Gastroesophageal sphincter (tissue), 4 donors: ENCODE measurements at places on chromosomes 5 and 9. TPM values are rescaled to one million over a fixed set of nuclear protein-coding genes. Genes with fewer than 3 reads are reported as not detected.

Gene CARD6
- 4.8 TPM for total RNA-seq

GRCh38 chr5:118552731-118553360 is 435.5 kb downstream of the DTWD2 start:
- no peak for ATAC-seq

GRCh38 chr9:130642926-130643325 is 21.5 kb upstream of the PRDM12 start:
- no peak for ATAC-seq

Gene POU5F2
- 0.47 TPM for total RNA-seq

DNA sequence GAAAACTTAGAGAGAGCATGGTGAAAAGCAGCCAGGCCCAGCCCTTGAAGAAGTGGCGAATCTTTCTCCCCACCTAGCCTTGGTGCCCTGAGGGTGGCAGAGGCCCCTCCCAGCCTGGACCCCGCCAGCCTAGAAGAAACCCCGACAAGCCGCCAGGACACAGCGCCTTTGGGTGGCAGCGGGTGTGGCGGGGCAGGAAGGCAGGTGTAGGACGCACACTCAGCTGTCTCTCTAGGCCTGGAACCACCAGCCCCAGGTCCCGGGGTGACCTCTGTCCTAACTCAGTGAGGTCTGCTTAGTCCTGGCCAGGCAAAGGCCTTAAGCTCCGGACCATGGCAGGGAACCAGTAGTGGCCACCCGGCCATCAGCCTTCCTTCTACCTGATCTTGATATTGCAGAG is 178.3 kb downstream of the BARX1 start:
- no peak for ATAC-seq

DNA sequence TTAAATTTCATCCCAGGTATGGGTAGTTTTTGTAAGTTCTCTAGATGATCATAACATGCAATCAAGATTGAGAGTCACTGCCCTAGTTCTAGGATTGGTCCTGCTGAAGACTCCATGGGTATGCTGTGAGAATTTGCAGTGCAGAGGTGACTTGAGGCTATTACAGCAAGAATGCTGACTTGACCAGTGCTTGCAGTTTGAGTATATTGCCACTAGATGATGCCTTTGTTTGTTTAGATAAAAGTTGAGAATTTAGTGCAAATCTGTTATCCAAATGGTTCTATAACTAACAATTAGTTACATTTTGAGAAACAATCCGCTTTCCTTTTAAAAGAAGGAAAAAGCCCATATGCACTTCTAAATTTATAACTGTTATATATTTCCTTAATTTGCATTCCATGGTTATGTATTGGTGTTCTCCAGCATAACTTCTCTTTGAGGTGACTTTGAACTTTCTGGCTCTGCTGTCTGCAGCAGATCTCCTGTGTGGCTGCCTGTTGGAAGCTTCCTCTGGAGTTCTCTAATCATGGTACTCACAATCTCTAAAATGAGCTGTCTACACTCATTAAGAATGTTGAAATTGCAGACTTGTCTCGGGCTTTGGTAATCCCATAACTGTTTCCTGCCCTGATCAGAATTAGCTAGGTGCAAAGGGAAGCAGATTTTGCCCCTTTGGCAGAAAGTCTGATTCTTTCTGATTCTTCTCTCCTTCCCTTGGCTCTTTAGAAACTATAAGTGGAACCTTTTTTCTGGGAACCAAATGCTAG is 24.9 kb downstream of the MELK start:
- ATAC-seq = no peak

Gene RNF183
- not detected for total RNA-seq

Gene FAXDC2
- total RNA-seq = 75.5 TPM

Gene IL6ST
- 761 TPM for total RNA-seq

Gene PCDHGB5
- 10.4 TPM for total RNA-seq

Gene ARHGEF37
- total RNA-seq = 13.5 TPM

Gene SLC6A19
- not detected for total RNA-seq

DNA sequence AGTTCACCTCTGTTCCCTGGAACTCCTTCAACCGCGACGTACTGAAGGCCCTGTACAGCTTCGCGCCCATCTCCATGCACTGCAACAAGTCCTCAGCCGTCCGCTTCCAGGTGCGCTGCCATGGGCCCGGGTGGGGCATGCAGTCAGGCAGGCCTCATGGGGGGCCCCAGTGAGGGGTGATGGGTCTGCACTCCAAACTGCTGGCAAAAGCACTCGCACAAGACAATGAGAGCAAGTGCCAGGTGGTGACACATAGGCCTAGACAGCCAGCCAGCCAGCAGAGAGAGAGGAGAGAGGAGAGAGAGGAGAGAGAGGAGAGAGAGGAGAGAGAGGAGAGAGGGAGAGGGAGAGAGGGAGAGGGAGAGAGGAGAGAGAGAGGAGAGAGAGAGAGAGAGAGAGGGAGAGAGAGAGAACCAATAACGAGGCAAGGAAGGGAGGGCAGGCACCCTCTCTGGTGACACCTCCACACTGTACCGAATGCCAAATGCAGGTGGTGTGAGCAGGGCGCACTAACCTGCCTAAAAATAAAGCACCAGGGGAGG is 21.0 kb downstream of the DBH start:
- no peak for ATAC-seq

Gene PCDHB2
- total RNA-seq = 2.0 TPM

DNA sequence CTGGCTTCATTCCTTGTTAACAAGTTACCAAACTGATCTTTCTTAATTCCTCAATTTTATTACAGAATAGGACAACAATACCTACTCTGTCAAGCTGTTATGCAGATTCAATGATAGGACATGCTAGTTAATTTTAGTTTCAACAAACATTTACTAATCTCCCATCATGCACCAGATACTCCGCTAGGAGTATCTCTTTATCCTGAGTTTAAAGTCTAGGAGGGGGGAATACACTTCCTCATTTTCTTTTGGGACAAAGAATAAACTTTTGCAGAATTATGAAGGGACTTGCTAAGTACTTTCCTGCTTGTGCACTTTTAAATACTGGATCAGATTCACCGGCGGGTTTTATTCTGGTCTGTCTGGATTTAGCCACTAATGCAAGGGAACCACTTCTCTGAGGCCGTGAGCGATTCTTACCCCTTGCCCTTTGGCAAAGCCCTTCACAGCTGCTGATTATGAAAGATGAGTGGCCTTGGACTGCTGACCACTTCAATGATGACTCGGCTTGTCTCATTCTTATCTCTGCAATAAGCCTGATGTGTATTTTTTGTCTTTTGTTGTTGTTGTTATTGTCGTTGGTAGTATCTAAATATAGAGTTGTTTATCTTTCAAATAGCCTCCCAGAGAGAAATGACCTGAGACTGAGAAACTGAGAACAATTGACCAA is 73.9 kb downstream of the RMI1 start:
- ATAC-seq = no peak
